ENCODE measurements at places on chromosomes 12 and 14.

- no peak for DNase-seq
These were observed 166.7 kb upstream of the PWP1 start for GRCh38 chr12:107518868-107519267.

DNA sequence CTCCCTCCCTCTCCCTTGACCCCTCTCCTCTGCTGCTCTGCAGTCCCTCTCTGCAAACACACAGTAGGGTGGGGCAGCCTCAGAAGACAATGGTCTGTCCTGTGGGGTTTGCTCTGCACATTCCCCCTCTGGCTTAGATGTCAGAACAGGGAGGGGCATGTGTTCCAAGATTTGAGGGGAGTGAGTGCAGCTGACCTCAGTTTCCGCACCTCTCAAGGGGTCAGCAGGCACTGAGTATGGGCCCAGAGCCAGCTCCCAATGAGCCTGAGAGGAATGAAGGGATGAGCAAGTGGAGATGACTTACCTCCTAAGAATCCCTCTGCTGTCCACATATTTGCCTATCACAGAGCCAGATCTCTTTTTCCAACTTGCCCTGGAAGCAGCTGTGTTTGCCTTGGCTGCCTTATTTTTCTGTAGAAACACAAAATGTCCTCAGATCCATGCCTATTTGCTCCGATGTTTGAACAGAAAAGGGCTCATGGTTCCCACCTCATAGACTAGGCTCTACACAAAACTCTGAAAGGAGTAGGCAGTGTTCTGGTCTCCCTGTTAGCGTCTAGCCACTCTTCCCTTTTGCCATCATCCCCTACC, 111.4 kb downstream of the CRACR2A start:
- DNase-seq: no peak

DNA sequence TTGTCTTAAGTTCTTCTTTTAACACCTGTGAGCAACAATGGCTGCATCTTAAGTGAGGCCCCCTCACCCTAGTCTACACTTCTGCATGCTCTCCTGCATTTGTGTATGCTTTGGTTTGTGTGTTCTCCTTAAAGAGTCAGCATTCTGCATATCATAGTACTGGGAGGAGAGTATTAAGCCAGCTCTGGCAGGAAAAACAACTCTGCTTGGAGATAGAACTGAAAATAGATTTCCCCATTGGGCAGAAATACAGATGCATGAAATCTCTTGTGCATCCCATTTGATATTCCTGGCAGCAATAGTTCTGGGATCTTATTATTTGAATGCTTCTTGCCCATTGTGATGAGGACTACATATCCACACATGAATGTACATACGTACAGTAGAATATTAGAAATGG, 70.6 kb upstream of the PRICKLE1 start:
- no peak for DNase-seq

GRCh38 chr14:23302290-23303225, at the start of gene PPP1R3E:
Gene PPP1R3E (minus strand): TSS chr14:23302859. CDS start chr14:23302576, 283 bp downstream.
- DNase-seq: peak; percentile 73

- no peak for DNase-seq
These were observed 44.0 kb downstream of the C12orf50 start for GRCh38 chr12:87985069-87985675.

GRCh38 chr12:124667506-124668326, 100.3 kb upstream of the NCOR2 start:
- no peak for DNase-seq

DNA sequence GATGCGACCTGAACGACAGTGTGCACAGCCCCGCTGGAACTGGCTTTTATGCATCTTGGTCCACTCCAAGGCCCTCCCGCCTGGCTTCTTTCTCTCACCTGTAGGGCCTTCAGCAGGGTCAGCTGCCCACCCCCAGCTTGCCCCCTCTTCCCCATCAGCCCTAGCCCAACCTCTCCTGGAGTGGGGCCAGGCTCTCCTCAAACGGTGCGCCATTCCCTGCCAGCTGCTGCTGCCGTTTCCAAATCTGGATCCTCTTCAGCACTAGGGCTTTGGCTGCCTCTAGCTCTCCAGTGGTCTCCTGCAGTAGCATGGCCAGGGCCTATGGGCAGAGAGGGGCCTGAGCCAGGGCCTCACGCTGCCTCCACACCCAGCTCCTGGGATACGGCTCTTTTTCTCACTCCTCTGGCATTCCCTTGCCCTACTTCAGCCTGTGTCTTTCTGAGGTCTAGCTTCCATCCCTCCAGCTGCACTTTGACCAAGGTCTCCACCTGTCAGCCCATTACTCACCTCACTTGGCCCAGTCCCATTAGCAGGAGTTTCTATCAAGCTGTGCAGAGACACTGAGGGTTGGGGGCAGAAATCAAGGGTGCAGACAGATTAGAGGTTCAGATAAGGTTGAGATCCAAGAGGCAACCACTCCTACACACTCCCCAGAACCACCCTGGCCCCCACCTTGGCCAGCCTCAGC, 5.0 kb downstream of the STAT6 start:
- no peak for DNase-seq

- DNase-seq: no peak
These were observed 456.1 kb downstream of the AEBP2 start for GRCh38 chr12:19895246-19896020.

- no peak for DNase-seq
These were observed 357.4 kb downstream of the ATP23 start for GRCh38 chr12:58298803-58299202.

GRCh38 chr12:115303723-115304309, 619.8 kb upstream of the TBX3 start:
- DNase-seq: no peak

- DNase-seq: no peak
These were observed 57.9 kb downstream of the E2F7 start for GRCh38 chr12:77007476-77007875.

Data from ecto neural progenitor cell (in vitro differentiated cells).